ENCODE measurements at places on chromosomes 13 and 19.

GRCh38 chr19:45169602-45170001, 8.4 kb downstream of the TRAPPC6A start:
- no peak for DNase-seq

GRCh38 chr13:56168581-56168980, 972.1 kb upstream of the PRR20A start:
- DNase-seq: no peak

- peak; percentile 47 for DNase-seq
Observed at GRCh38 chr13:79679334-79679733, 198.4 kb downstream of the NDFIP2 start.

GRCh38 chr13:111217641-111218040, 102.5 kb downstream of the ARHGEF7 start:
- no peak for DNase-seq

DNA sequence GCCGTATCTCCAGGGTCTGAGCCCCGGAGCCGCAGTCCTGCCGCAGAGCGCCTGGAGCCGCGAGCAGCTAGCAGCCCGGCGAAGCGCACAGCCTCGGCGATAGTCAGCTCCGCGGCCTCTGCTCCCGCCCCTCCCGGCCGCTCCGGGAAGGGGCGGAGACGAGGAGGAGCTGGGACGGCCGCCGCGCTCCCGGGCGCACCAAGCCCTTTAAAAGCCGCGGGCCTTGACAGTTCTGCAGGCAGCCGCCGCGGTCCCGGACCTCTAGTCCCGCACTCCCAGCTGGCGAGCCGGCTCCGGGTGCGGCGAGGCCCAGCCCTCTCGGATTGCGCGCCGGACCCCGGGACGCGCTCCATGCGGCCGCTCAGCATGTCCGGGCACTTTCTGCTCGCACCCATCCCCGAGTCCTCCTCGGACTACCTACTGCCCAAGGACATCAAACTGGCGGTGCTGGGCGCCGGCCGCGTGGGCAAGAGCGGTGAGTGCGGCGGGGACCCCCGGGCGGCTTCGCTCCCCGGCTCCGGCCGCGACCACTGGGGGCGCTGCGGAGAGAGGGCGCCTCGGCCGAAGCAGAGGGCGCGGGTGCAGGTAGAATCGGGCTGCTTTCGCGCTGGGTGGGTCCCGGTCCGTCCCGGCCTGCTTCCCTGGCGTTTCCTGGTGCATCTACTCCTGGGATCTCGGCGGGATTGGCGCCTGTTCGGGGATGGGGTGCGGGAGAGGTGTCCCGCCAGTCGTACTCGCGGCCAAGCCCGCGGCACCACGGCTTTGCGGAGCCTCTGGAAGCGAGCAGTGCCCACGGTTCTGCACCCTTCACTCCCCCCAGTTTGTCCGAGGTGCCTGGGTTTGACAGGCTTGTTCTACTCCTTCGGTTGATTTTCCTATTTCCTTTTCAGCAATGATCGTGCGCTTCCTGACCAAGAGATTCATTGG, at the start of gene RASL11A:
Gene RASL11A, plus strand, starts transcription at position 237 of the 927 bp plus-strand sequence. Its CDS starts 115 bp downstream, at position 352.
- peak; percentile 79 for DNase-seq

DNA sequence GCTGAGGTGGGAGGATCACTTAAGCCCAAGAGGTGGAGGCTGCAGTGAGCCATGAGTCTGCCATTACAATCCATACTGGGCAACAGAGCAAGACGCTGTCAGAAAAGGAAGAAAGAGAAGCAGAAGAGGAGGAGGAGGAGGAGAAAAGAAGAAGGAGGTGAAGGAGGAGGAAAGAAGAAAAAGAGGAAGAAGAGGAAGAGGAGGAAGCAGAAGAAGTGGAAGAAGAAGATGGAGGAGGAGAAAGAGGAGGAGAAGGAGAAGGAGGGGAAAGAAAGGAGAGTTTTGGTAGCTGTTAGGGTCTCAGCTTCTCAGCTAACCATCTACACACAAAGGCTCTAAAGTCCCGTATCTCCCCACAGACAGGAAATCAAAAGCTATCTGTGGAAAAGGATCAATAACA, 23.7 kb upstream of the PLEKHF1 start:
- DNase-seq: no peak

DNA sequence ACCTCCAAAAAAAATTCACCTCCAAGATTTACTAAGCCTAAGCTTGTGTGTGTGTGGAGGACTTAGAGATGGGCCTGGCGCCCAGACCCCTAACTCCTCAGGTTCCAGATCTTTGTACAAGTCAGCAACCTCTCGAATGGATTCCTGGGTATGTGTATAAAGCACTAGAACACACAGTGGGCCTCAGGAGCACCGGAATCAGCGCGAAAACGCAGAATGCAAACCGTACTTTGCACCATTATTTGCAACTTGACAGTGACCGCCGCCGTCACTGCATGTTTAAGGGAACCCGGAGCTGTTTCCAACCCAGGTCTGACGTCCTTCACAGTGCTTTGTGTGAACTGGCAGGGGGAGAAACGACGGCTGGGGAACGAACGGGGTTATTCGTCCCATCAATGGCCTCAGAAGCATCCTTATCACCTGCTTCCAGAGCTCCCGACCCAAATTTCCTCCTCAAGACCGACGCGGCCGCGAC, 688 bp downstream of the ZNF606 start:
- DNase-seq: no peak

DNA sequence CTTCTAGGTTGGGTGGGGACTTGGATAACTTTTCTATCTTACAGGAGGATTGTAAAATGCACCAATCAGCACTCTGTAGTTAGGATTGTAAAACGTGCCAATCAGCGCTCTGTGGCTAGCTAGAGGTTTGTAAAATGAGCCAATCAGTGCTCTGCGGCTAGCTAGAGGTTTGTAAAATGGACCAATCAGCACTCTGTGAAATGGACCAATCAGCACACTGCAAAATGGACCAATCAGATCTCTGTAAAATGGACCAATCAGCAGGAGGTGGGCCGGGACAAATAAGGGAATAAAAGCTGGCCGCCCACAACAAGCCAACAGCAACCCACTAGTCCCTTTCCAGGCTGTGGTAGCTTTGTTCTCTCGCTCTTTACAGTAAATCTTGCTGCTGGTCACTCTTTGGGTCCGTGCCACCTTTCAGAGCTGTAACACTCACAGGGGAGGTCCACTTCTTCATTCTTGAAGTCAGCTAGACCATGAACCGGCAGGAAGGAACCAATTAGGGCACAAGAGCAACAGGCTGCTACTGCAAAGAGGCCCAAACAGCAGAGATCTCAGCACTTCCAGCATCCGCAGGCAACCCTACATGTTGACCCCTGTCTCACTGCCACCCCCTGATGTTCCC, 156.8 kb downstream of the DNAJC15 start:
- no peak for DNase-seq

DNA sequence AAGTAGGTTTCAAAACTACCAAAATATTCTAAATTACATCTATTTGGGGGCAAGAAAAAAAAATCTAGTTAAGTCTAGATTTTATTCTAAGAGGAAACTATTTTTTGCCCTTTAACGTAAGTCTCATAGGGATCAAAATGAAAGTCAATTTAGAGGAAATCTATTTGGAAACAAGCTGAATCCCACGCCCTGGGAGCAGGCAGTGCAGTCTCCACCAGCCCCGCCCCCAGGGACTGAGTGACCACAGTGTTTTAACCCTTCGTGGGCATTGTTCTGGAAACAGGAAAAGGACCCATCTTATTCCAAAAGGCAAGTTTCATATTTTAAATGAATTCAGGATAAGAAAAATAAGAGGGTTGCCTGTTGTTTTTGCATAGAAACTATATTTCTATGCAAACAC, 209.7 kb downstream of the SPRY2 start:
- no peak for DNase-seq

DNA sequence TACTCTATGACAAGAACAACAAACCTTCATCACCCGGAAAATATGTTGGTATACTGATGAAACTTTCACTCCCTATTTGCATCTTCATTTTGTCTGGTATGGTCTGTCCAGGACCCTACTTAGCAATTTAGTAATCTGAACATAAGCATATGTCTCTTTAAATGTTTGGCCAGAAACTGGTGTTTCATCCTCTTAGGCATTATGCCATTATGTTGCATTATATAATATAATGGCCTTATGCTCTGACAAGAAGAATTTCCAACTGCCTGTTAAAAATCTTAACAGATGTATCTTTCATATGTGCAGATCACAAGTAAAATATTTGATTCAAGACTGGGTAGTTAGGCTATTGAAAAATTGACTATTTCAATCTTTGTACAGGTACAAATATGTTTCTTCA, 610.6 kb upstream of the PRR20A start:
- DNase-seq: no peak

GRCh38 chr19:45781214-45782161, 802 bp downstream of the DMPK start:
- no peak for DNase-seq

DNA sequence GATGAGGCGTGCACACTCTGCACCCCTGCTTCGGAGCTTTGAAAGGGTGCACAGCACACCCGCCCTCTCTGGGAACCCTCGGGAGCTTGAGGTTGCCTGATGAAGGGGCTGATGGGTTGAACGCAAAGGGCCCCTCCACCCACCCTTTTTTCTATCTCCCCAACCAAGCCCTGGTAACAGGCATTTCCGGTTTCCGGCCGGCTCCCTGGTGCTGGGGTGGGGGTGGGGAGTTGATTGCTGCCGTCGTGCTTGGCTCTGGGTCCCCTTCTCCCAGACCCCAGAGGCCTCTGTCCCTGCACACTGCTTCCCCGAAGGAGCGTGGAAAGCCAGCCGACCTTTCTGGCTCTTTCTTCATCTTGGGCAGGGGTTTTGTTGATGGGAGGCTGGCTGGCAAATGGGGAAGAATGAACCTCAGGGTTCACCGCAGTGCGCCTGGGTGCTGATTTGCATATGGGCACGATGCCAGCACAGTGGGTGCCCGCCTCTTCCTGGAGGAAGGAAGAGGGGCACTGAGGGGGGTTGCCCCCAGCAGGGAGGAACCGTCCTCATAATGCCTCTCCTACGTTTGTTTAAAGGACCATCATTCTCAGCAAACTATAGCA, 29.1 kb downstream of the VAV1 start:
- no peak for DNase-seq

DNA sequence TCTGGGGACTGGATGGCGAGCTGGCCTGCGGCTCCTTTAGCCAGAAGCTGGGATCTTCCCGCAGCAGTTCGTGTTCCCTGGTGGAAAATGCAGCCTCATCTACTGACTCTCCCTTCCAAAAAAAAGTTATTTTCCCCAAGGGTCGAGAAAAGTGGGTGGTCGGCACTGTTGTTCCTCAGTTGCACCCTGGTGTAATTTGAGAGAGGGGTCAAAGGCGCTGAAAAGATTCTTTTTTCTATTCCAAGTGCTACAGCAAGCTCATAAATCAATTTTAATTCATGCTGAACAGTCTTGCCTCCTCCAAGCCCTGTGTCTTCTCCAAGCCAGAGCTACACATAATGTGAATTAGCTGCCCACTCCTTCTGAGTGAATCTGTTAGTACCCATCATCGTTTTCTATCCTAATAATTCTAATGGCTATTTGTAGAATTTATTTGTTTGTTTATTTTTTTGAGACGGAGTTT, 774 bp downstream of the SLC25A15 start:
- no peak for DNase-seq

DNA sequence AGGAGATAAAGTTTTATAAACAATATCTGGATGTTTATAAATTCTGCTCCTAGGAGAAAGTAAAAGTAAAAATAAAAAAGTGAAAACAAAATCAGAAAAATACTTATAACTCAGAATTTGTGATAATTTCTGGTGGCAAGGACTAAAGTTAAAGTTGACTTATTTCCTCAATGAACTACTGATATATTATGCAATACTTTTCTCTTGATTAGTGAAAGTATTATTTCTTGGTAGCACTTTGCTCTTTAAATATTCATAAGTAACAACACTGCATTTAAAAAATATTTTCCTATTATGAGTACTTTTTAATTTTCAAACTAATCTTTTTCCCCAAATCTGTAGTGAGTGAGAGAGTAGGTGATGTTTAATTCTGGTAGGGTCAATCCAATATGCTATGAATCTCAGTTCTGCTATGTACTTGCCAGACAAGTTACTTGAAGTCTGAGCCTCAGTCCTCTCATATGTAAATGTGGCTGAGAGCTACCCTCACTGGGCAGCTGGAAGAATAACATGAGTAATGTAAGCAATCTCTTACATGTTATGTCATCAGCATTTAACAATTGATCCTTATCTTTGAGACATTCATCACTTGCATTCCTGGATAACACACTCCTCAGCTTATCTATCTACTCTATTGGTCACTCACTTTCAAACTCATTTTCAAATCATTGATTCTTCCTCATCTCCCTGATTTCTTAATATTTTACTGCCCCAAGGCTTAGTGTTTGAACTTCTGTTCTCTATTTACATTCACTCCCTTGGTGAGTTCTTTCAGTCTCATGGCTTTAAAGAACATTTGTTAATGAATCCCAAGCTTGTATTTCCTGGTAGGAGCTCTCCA, 239.0 kb downstream of the RGCC start:
- DNase-seq: no peak

DNA sequence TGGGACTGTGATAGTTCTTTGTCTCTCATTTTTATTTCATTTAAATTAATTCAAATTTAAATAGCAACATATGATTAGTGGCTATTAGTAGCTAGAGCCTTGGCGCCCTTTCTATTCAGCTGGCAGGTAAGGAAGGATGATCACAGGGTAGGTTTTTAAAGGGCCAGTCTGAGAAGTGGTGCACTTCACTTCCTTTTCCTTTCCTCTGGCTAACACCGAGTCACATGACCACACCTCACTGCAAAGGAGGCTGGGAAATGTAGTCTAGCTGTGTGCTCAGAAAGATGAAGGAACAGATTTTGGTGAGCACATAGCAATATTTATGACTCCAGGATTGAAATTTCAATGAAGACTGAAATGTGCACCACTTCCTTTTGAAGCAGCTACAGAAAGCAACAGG, 128.7 kb downstream of the TSHZ3 start:
- DNase-seq: no peak

- DNase-seq: no peak
Observed at GRCh38 chr13:33651766-33652165, 166.2 kb upstream of the RFC3 start.

GRCh38 chr19:6644796-6645195, 25.2 kb downstream of the TNFSF14 start:
- DNase-seq: no peak

DNA sequence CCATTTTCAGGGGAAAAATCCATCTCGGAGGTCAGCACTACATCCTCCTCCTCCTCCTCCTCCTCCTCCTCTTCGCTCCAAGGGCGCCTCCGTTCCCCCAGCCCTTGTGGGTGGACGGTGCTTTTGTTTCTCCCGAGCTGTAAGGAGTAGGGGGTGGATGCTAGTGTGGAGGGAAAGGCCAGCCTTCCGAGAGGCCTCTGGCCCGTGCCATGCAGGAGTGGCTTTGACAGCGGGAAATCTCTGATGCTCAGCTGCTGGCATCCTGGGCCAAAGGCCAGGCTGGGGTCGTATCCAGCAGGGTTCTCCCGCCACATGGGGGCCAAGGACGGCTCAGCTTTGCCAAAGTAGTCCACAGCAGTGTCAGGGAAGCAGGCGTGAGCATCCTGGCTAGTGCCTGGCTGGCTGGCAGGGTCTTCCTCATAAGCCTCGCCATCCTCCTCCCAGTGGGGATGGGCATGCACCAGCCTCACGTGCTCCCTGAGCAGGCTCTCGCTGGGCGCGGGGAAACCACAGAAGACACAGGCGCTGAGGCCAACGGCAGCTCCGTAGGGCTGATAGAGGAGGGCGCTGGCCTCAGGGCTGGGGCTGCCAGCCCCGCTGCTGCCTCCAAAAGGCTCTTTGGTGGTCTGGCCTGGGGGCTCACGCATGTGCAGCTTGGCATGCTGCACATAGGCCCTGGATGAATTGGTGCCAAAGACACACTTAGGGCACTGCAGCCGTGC, 10.5 kb downstream of the WIZ start:
- no peak for DNase-seq

All from NCI-H748 treated with DMSO at 0.1 percent for 48 hours (cell line).